PC-9 (cell line): ENCODE measurements at places on chromosomes 13 and 19. TPM values are rescaled to one million over a fixed set of nuclear protein-coding genes. Genes with fewer than 3 reads are reported as not detected.
A peak's percentile ranks its signal among the peaks of the same experiment; 100 is the strongest.

DNA sequence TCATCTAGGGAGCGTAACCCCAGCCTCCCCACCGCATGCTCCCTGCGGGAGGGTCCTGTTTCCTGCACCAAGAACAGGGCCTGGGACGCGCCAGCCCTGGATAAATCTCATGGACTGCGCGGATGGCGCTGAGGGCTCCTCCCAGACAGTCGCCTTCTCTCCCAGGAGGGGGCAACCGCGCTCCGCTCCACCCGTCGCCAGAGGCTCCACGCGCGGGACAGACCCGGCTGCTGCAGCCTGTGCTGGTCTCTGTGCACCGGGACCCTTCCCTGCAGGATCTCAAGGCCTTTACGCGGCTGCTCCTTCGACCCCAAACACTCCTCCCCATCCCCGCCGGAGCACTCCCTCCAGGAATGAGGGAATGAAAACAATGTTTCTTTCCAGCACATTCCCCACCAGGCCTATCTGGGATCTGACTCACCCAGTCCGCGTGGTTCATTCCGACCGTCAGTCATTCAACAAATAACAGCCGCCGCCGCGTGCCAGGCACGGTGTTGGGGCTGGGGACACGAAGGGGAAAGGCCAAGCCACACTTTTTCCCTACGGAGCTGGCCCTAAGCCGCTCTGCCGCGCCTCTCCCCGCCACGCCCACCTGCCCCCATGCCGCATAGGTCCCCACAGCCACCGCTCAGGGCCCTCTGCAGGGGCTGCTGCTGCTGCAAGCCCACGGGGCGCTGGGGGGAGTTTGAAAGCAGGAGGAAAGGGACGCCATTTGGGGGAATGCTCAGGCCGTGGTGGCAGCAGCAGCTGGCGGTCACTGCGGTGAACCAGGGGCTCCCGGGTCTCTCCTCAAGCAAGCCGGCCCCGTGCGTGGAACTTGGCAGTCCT lies 6.0 kb downstream of the PNMA8B start:
- H3K4me1 ChIP-seq: no peaks in the 10 kb centered on the region
- no peaks in the 10 kb centered on the region for H3K36me3 ChIP-seq
- peaks cover 85% of the 10 kb centered on the region for H3K27me3 ChIP-seq
- H3K4me3 ChIP-seq: no peak overlapping the region
- H3K27ac ChIP-seq: no peak overlapping the region

GRCh38 chr13:112693831-112694497 lies 4.1 kb downstream of the ATP11A start:
- peaks cover 40% of the 10 kb centered on the region for H3K4me1 ChIP-seq
- H3K4me3 ChIP-seq: no peak overlapping the region; the same call in 1 of the 2 replicates
- peak overlapping the region; percentile 11; the same call in 1 of the 2 replicates for H3K27ac ChIP-seq
- H3K36me3 ChIP-seq: no peaks in the 10 kb centered on the region
- no peaks in the 10 kb centered on the region for H3K27me3 ChIP-seq

- no peaks in the 10 kb centered on the region for H3K27me3 ChIP-seq
These were observed 163.5 kb upstream of the SLC10A2 start for GRCh38 chr13:103229674-103230073.

- no peak overlapping the region for H3K4me3 ChIP-seq
- H3K27me3 ChIP-seq: peaks cover 32% of the 10 kb centered on the region
- H3K4me1 ChIP-seq: peaks cover 29% of the 10 kb centered on the region
- H3K27ac ChIP-seq: no peak overlapping the region
These were observed 22.5 kb downstream of the TMEM255B start for GRCh38 chr13:113781571-113781970.

- H3K27me3 ChIP-seq: no peaks in the 10 kb centered on the region
- no peak overlapping the region for H3K4me3 ChIP-seq
- H3K36me3 ChIP-seq: peaks cover 18% of the 10 kb centered on the region
- no peak for DNase-seq
- H3K4me1 ChIP-seq: no peaks in the 10 kb centered on the region
- H3K27ac ChIP-seq: no peak overlapping the region
These were observed 24.8 kb downstream of the ZNF473 start for GRCh38 chr19:50050406-50051227.

GRCh38 chr19:7197119-7197759 lies 97.0 kb downstream of the INSR start:
- peak overlapping the region; percentile 40; the same call in 1 of the 2 replicates for H3K4me3 ChIP-seq
- 0 out of 2 replicates have a peak, but pooled peaks cover 3% of the 10 kb centered on the region for H3K4me1 ChIP-seq
- DNase-seq: peak; percentile 63
- peak overlapping the region; percentile 26; the same call in 1 of the 2 replicates for H3K27ac ChIP-seq

GRCh38 chr13:59684105-59684504 lies 479.6 kb downstream of the DIAPH3 start:
- no peak overlapping the region for H3K4me3 ChIP-seq
- H3K4me1 ChIP-seq: no peaks in the 10 kb centered on the region
- no peaks in the 10 kb centered on the region for H3K36me3 ChIP-seq
- no peaks in the 10 kb centered on the region for H3K27me3 ChIP-seq
- no peak for DNase-seq

ANGPTL4 gene
- total RNA-seq: 0.30 TPM in 1 of 2 replicates, not detected in the other

PLK5 gene
- total RNA-seq: not detected in 2 replicates

DNA sequence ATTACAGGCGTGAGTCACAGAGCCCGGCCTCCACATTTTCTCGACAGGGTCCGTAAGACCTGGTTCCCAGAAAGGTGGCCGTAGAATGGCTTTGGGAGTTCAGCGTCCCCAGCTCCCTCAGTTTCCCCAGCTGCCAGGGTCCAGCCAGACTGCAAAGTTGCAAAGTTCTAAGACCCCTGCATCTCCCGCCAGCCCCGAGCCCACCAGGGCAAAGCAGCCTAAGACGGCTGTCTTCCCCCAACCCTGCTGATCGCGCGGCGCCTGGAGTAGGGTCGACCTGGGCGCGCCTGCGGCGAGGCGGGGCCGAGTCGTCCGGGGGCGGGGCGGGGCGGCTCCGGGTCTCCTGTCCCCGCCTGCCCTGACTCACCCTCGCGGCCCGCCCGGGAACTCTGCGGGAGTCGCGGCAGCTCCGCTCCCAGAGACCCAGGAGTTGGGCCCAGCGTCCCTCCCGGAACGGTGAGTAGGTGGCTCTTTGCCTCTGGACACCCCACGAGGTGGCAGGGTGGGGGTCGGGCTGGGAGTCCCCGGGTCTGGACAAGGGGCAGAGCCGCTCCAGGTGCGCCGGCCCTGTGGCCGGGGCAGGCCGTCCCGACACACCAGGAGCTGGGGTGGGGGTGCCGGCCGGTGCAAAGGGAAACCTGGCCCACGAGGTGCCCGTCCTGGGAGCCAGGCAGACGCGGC lies at the start of gene LRRC8E:
Gene LRRC8E (plus strand): TSS at position 366 of the 681 bp plus-strand sequence. CDS start 7,094 bp downstream, outside the sequence.
- H3K27me3 ChIP-seq: no peaks in the 10 kb centered on the region
- H3K4me1 ChIP-seq: peaks cover 26% of the 10 kb centered on the region
- peak; percentile 86 for DNase-seq
- 0 out of 2 replicates have a peak within 1 kb of the TSS, but pooled peaks have one; percentile 5 for H3K27ac ChIP-seq
- H3K36me3 ChIP-seq: no peaks in the 10 kb centered on the region

NANOS2 gene
- not detected in 2 replicates for total RNA-seq

- H3K27me3 ChIP-seq: no peaks in the 10 kb centered on the region
- H3K4me3 ChIP-seq: no peak overlapping the region
- H3K27ac ChIP-seq: no peak overlapping the region
- no peaks in the 10 kb centered on the region for H3K36me3 ChIP-seq
- DNase-seq: no peak
These were observed 5.8 kb downstream of the PPP6R1 start for GRCh38 chr19:55252760-55253663.

FAM216B gene
- not detected in 2 replicates for total RNA-seq

DNA sequence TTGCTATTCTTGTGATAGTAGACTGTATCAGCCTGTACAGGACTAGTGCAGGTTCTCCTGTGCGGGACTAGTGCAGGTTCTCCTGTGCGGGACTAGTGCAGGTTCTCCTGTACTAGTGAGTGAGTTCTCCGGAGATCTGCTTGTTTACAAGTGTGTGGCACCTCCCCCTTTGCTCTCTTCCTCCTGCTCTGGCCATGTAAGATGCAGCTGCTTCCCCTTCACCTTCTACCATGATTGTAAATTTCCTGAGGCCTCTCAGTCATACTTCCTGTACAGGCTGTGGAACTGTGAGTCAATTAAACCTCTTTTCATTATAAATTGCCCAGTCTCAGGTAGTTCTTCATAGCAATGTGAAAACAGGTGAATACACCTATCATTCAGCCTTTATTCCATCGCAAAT lies 289.6 kb downstream of the TEX29 start:
- no peak overlapping the region for H3K4me3 ChIP-seq
- no peaks in the 10 kb centered on the region for H3K4me1 ChIP-seq
- no peaks in the 10 kb centered on the region for H3K36me3 ChIP-seq
- H3K27me3 ChIP-seq: peaks cover 77% of the 10 kb centered on the region

PLPPR3 gene
- 0.81 and 0.90 TPM in 2 replicates for total RNA-seq

- H3K36me3 ChIP-seq: no peaks in the 10 kb centered on the region
- no peak for DNase-seq
- no peak overlapping the region for H3K4me3 ChIP-seq
- H3K4me1 ChIP-seq: no peaks in the 10 kb centered on the region
- no peaks in the 10 kb centered on the region for H3K27me3 ChIP-seq
- H3K27ac ChIP-seq: no peak overlapping the region
These were observed 43.7 kb upstream of the OLFM4 start for GRCh38 chr13:52984881-52985363.

- H3K4me1 ChIP-seq: no peaks in the 10 kb centered on the region
- H3K4me3 ChIP-seq: no peak overlapping the region
- peaks cover 42% of the 10 kb centered on the region for H3K27me3 ChIP-seq
- DNase-seq: no peak
- no peaks in the 10 kb centered on the region for H3K36me3 ChIP-seq
These were observed 3.3 kb downstream of the AMER2 start for GRCh38 chr13:25168790-25169189.

DNA sequence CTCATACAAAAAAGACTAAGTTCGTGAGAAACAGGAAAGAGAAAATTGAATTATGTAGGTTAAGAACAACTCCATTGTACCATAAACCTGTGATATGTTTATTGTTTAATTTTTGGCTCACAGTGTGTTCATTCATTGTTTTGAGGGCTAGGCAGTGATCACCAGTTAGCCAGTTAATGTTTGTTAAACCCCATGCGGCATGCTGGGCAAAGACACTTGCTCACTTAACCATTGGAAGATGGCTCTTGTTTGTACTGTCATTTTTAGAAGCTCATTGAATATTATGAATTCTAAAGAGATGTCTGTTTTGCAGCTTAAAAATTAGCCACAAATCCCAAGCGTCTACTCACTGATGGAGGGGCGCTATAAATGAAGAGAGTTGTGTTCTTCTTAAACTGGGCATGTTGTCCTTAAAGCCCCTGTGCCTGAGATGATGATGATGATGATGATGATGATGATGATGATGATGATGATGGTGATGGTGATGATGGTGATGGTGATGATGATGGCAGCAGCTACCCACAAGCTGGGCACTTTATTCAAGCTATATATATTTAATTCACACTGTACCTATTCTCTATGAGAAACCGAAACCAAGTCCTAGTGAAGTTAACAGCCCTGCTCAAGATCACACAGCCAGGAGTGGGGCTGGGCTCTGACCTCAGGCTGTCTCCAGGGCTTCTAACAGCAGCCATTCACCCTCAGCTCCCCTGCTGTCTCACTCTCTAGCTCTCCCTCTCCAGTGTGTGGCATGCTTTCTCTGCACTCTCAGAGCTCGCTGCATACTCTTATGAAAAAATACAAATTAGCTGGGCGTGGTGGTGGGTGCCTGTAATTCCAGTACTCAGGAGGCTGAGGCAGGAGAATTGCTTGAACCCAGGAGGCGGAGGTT lies 169.1 kb downstream of the SHISA2 start:
- no peak for DNase-seq
- no peak overlapping the region for H3K27ac ChIP-seq
- no peak overlapping the region for H3K4me3 ChIP-seq
- H3K4me1 ChIP-seq: no peaks in the 10 kb centered on the region

CEACAM16 gene
- not detected in 2 replicates for total RNA-seq

GRCh38 chr13:44876782-44877324 lies 112.4 kb downstream of the NUFIP1 start:
- no peak overlapping the region for H3K27ac ChIP-seq
- H3K36me3 ChIP-seq: no peaks in the 10 kb centered on the region
- H3K4me1 ChIP-seq: peaks cover 6% of the 10 kb centered on the region; the same call in 1 of the 2 replicates
- DNase-seq: no peak
- H3K4me3 ChIP-seq: no peak overlapping the region

DNA sequence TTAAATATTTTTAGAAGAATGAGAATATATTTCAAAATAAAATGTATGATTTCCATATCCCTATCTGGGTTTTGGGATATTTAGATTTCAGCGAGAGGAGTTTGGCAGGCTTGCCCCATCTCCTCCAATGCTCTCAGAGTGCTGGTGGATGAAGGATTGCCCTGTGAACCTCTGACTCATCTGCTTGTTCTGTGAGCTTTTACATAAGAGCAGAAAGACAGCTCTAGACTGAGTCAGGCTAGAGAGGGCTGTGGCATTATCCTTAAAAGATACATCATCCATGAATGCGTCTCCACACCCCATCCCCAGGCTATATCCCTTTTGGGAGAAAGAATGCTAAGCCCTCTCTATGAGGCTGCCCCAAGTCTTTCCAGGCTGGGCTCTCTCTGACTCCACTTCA lies 190.6 kb downstream of the TUBA3C start:
- no peaks in the 10 kb centered on the region for H3K27me3 ChIP-seq
- no peak for DNase-seq
- no peak overlapping the region for H3K27ac ChIP-seq
- H3K36me3 ChIP-seq: no peaks in the 10 kb centered on the region
- no peak overlapping the region for H3K4me3 ChIP-seq
- H3K4me1 ChIP-seq: no peaks in the 10 kb centered on the region

DNA sequence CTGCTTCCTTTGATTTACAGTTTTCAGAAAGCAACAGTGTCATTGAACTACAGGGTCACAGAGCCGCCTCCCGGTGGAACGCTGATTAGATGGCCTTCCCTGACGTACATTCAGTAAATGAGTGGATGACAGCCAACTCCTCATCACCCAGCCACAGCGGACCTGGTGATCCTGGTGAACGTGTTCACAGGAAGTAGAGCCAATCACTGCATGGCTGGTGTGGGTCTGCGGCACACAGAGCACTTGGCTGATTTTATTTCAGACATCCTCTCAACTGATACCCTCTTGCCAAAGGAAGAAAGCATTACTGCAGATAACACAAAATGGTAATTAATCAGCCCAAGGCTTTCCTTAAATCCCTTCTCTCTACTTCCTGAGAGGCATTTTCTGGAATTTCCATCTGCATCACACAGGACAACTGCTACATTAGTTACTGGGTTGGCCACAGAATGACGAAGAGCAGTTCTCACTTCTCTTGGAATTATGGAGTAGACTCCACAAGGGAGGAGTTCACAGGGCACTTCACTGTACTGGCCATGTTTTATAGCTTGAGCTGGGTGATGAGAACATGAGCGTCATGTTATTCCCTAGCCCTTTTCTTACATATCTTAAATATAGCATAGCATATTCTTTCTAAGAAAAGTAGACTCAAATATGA lies 84.0 kb upstream of the SLC7A1 start:
- peaks cover 18% of the 10 kb centered on the region for H3K4me1 ChIP-seq
- H3K36me3 ChIP-seq: no peaks in the 10 kb centered on the region
- DNase-seq: no peak
- no peak overlapping the region for H3K4me3 ChIP-seq
- H3K27ac ChIP-seq: no peak overlapping the region
- H3K27me3 ChIP-seq: no peaks in the 10 kb centered on the region

GIPC3 gene
- total RNA-seq: 0.13 TPM in 1 of 2 replicates, not detected in the other

GTPBP3 gene
- total RNA-seq: 48.8 and 50.7 TPM in 2 replicates
